ENCODE measurements at places on chromosomes 3 and 15.

DNA sequence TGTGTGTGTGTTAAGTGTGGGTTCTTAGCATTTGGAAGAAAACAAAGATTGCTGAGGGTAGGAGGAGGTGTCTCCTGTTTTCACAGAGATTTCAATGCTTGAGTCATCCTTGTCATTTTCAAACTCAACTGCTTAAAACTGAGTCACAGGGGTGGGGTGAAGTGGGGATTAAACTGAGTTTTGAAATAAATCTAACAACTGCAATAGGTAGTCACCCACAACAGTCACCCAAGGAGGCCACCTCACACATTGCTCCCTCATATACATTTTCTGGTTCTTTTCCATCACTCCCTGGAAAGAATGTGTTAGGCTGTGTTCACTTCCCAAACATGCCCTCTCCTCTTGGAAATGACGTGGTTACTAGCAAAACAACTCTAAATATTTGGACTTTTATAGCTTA, 187.7 kb upstream of the CMC1 start:
- DNase-seq, result no peak

GRCh38 chr15:82572311-82572710, 32.1 kb upstream of the RPS17 start:
- DNase-seq, result no peak

DNA sequence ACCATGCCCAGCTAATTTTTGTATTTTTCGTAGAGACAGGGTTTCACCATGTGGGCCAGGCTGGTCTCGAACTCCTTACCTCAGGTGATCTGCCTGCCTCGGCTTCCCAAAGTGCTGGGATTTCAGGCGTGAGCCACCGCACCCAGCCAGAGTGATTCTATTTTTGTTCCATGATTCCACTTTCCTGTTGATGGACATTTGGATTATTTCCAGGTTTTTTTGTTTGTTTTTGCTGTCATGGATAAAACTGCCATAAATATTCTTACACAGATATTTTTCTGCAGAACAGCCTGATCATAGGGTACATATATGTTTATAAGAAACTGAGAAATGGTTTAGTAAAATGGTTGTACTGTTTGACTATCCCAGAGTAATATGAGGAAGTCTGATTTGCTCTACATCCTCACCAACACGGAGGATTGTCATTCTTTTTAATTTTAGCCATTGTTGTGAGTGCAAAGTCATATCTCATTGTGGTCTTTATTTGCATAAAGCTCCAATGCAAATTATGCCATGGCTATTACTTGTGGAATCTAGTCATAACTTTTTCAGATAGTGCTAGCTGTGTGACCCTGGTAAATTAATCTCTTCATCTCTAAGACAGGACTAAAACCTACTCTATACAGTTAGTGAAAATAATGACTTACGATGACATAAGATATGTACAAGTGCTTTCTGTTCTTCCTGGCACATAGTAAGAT, 42.7 kb downstream of the MAP6D1 start:
- DNase-seq, result no peak

DNA sequence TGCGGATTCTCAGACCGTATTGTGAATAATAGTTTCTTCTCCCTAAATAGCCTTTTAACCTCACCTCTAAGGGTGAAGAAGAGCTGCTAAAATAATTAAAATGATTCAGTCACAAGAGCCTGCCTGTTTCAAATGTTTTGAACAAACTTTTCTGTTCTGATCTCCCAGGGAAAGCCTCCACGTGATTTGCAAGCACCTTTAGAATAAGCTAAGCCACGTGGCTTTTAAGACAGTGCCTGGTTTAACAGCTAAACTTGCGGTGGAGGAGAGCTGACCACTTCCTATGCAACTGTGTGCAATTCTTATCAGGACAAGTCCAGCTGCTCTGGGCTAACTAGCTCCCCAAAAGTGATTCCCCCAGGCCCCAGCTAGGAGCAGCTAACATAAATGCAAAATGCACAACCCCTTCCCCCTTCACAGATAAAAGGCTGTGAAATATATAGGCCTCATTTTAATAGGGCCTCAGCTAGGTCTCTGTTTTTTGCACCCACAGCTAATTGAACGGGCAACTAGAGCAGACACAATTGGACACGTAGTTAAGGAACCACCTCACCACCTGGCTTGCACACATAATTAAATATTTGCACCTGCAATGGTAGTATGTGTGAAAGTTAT, 401.2 kb upstream of the NR2F2 start:
- no peak for DNase-seq

DNA sequence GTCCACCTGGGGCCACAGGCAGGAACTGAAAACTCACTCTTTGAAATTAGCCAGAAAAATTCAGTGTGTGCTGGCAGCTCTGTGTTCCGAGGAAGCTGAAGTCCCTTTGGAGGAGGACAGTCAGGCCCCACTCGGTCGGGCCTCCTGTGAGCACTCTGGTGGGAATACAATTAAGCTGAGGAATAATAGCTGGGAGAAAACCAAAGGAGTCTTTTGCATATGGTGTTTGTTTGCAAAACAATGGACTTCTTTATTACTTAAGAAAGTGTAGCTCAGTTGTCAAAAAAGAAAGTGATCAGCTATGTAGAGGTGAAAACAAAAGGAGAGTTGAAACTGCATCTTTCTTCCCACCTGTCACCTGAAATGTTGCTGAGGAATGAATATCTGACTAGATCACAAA, 202.5 kb downstream of the MEIS2 start:
- no peak for DNase-seq

- no peak for DNase-seq
These were observed 49.9 kb downstream of the GRIP2 start for GRCh38 chr3:14490255-14490654.

DNA sequence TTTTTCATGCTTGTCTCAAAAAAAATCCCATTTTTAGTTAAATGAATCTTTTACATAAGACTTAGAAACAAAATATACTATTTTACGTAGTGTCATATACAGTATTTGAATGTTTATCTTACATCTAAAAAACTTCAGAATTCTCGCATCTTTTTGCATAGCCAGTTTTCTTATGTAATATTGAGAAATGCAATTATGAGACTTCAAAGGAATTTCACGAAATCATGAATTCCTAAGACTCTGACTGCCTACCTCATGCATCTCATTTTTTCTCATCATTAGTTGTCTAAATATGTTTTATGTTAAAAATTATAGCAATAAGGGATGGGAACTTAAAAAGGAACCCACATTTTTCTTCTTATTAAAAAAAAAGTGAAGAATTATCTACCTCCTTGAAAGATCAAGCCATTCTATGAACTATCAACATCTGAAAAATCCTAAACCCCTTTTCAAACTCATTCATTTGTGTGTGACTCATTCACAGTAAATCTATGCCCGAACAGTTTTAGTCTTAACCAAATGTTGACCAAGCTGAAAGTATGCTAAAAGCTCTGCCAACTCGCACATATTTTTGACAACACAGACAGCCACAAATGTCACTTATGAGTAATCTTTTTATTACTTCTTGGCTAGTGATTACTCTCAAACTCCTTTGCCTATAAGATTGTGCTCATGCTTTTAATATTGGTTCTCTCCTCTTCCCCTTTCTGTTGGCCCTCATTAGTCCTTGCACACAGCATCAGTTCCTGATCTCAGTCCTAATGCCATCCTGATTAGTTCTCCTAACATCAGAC, 115.9 kb downstream of the DCLK3 start:
- no peak for DNase-seq

DNA sequence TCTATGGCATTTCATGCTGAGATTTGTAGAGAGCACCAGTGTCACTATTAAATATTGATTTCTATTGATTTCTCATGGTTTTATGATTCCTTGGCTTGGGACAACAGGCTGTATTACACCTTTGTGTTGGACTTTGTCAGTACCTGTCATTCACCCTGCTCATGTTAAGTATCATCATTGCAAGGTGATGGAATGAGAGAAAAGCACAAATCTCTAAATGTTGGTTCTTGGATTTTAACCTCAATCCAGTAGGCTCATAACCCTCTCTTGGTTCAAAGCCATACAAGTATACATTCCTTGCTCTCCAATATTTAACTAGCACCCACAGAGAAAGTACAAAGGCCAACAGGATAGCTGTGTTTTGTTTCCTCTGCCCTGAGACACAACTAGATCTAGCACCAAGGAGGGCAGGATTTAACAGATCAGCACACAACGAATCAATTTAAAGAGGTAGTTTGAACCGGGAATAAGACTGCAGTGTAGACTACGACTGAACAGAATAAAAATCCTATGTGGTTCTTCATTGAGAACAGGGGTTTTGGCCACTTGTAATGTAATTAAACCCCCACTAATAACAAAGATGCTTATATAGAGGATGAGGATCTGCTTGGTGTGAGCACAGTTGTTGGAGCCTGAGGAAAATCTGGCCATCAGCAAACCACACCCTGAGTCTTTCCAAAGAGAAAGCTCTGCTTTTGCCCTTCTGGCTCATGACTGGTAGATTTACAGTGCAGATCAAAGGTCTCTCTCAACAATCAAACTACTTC, 78.0 kb upstream of the TNFSF10 start:
- no peak for DNase-seq

GRCh38 chr15:57580866-57581265, 10.8 kb upstream of the MYZAP start:
- DNase-seq, result peak; percentile 12

DNA sequence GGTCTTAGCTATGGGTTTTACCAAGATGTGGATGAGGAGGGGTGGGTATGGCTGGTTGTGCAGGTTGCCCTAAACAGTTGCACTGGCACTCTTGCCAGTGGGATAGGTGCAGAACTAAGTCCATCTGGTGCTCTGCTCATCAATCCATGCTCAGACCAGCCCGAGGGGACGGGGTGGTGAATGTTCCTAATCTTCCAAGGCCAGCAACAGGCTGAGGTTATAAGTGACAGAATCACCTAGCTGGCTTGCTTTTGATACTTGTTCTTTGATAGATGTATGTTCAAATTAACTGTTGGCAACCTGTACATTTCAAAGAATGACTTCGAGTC, 53.5 kb upstream of the CCR2 start:
- no peak for DNase-seq

GRCh38 chr15:69232765-69233164, 65.9 kb upstream of the PAQR5 start:
- no peak for DNase-seq

DNA sequence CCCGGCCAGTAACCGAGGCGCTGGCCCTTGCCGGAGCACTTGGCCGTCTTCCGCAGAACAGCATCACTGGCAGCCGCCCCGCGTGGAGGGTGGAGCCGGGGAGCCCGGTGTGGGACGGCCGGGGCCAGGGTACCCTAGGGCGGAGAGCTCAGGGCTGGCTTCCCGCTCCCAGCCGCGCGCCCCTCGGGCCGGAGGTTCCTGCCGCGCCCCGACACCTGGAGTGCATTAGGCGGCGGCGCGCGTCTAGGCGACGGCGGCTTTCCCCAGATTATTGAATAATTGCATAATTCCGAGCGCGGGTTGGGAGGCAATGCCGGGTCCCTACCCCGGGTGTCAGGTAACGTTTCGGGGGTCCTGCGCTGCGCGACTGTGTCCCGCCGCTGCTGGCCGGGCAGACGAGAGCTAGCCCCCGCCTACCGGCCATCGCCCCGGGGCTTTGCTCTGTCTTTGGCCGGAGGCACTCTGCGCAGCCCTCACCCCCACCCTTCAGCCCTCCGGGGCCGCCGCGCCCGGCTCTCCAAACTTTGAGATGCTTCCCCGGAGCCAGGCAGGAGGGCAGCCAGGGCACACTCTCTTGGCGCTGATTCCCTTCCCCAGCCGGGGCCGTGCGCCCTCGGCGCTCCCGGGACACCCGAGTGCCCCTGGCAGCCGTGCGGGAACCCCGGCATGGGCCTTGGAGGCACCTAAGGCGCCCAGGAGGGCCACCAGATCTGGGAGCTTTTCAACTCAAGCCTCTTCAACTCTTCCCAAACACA, 749 bp downstream of the ITGA11 start:
- DNase-seq, result peak; percentile 76

GRCh38 chr3:194243172-194243837, 107.4 kb downstream of the HES1 start:
- DNase-seq, result no peak

DNA sequence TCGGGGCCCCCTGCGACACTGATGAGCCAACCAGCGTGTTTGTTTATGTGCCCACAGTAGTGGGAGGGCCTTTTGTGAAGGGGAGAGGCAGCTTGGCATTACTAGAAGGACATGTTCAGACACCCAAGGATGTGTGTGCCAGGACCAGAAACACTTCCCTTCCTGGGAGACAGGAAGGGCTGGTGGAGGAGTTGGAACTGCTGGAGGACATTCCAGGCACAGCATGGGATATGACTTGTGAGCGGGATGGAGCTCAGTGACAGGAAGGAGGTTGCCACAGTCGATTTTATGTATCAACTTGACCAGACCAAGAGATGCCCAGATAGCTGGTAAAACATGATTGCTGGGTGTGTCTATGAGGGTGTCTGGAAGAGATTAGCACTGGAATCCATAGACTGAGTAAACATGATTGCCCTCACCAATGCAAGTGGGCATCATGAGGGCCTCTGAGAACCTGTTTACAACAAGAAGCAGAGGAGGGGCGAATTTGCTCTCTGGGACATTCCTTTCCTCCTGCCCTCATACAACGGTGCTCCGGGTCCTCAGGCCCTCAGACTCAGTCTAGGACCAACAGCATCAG, 106.4 kb upstream of the TLE3 start:
- DNase-seq, result no peak

GRCh38 chr3:134869153-134869726, 74.2 kb downstream of the EPHB1 start:
- DNase-seq, result no peak

- DNase-seq, result peak; percentile 59
These were observed 302.4 kb downstream of the EPHB1 start for GRCh38 chr3:135097276-135097946.

DNA sequence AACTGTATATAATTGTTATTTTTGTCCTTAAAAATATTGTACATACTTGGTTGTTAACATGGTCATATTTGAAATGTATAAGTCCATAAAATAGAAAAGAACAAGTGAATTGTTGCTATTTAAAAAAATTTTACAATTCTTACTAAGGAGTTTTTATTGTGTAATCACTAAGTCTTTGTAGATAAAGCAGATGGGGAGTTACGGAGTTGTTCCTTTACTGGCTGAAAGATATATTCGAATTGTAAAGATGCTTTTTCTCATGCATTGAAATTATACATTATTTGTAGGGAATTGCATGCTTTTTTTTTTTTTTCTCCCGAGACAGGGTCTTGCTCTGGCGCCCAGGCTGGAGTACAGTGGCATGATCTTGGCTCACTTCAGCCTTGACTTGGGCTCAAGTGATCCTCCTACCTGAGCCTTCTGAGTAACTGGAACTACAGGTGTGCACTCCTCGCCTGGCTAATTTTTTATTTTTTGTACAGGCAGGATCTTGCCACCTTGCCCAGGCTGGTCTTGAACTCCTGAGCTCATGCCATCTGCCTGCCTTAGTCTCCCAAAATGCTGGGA, 10.7 kb downstream of the NFKBIZ start:
- DNase-seq, result no peak

GRCh38 chr3:153373606-153374005, 211.6 kb downstream of the RAP2B start:
- DNase-seq, result no peak

DNA sequence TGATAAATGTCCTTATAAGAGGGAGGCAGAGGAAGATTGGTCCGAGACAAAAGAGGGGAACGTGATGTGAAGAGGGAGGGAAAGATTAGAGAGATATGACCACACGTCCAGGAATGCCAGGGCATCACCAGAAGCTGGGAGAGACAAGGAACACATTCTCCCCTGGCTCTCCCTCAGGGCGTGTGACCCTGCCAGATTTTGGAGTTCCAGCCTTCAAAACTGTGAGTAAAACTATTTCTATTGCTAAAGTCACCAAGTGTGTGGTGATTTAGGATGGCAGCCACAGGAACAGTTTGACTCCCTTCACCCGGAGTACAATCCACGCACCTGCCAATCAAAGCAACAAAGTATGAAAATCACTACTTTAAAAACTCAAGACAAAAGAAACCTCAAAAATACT, 32.1 kb upstream of the TJP1 start:
- DNase-seq, result no peak

Data from coronary artery (tissue), 2 donors.